ENCODE measurements at places on chromosomes 16 and 17. TPM values are rescaled to one million over a fixed set of nuclear protein-coding genes. Genes with fewer than 3 reads are reported as not detected.

The OTOA gene
- not detected for polyA plus RNA-seq

The TUBB3 gene
- 1,475 TPM for polyA plus RNA-seq

The CDH5 gene
- polyA plus RNA-seq, result 16.9 TPM

The FLII gene
- polyA plus RNA-seq, result 129 TPM

The NEK8 gene
- 2.1 TPM for polyA plus RNA-seq

The PRAC1 gene
- polyA plus RNA-seq, result not detected

GRCh38 chr17:72719578-72720493 lies 372.7 kb downstream of the SLC39A11 start:
- peak; percentile 61 for DNase-seq

- DNase-seq, result no peak
Measured at GRCh38 chr16:2767140-2767731, 9.8 kb downstream of the ELOB start.

DNA sequence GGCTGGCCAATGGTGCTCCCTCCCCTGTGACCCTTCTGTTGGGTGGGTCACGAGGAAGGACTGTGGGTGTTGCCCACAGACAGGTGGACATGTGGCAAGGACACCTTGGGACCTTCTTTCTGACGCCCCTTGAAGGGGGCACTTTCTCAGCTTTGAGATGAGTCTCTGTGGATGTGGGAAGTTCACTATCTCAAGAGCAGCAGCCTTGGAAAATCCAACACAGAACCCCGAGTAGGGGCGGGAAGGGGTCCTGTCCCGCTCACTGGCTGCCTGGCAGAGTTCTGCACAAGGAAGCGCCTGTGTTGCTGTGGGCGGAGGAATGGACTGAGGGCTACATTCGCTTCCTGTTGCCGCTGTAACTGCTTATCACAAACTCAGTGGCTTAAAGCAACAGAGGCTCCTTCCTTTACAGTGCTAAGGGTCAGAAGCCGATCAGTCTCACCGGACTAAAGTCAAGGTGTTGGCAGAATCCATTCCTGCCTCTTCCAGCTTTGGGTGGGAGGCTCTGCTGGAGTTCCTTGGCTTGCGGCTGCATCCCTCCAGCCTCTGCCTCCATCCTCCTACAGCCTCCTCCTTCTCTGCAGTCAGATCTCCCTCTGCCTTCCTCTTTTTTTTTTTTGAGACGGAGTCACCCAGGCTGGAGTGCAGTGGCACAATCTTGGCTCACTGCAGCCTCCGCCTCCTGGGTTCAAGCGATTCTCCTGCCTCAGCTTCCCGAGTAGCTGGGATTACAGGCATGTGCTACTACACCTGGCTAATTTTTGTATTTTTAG lies 305.2 kb downstream of the SEC14L1 start:
- DNase-seq, result no peak

- no peak for DNase-seq
Measured at GRCh38 chr17:51702963-51703360, 442.6 kb downstream of the UTP18 start.

GRCh38 chr16:64391063-64391600 lies 730.7 kb downstream of the CDH11 start:
- DNase-seq, result peak; percentile 3

- DNase-seq, result no peak
Measured at GRCh38 chr16:50932348-50932935, 190.6 kb downstream of the CYLD start.

DNA sequence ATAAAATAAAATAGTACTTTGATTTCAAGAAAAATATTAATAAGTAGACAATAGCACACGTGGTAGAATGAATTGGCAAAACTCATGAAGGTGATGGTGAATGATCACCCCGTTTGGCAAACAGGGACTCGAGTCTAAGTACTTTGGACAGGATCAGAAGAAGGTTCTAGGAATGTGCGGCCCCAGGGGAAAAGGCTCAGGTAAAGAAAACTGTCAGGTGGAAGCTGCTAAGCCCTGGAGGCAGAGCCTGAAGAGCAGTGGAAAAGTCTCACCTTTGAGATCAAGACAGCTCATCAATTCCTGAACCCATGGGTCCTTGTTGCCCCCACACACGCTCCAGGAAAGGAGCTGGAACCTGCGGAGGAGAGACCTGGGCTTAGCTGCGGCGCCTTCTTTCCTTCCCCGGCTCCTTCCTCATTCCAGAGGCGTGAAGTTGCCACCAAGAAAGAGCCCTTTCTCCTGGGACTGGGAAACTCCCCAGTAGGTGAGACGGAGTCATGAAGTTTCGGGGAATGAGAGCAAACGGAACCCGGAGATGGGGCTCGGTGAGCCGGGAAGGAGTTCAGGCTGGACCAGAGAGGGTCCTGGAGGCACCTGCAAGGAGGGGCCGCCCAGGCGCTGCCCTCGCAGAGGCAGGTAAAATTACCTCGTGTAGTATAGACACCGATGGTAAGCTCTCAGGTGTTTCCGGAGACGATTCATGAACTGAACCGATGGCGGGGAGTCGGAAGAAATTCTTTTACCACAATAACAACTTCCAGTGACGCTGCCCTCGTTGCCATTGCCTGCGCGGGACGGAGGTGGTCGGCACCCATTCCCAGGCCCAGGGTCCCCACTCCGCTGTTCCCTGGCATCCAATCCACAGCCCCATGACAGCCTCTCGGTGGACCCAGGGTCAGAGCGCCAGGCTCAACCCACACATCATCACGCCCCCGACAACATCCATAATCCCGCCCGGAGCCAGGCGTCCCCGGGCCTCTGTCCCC lies 1.2 kb upstream of the ZMYND15 start:
- no peak for DNase-seq

GRCh38 chr16:16124438-16124837 lies 98.9 kb downstream of the ABCC6 start:
- no peak for DNase-seq

DNA sequence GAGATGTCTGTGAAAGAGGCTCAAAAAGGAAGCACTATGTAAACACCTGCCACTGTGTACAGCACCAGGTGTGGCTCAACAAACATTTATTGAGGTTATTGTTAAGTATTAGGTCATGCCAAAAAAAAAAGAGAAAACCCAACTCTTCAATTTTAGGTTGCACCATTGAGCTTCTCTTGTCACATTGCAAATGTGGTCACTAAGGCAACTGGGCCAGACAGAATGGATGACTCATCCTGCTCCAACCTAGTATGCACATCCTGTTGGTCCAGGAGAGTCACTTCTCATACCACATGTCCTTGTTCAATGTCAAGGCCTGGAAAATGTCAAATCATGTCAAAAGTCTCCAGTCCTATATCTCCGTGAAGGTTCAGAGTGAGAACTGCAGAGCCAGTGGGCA lies 25.0 kb downstream of the HOXB1 start:
- DNase-seq, result no peak

DNA sequence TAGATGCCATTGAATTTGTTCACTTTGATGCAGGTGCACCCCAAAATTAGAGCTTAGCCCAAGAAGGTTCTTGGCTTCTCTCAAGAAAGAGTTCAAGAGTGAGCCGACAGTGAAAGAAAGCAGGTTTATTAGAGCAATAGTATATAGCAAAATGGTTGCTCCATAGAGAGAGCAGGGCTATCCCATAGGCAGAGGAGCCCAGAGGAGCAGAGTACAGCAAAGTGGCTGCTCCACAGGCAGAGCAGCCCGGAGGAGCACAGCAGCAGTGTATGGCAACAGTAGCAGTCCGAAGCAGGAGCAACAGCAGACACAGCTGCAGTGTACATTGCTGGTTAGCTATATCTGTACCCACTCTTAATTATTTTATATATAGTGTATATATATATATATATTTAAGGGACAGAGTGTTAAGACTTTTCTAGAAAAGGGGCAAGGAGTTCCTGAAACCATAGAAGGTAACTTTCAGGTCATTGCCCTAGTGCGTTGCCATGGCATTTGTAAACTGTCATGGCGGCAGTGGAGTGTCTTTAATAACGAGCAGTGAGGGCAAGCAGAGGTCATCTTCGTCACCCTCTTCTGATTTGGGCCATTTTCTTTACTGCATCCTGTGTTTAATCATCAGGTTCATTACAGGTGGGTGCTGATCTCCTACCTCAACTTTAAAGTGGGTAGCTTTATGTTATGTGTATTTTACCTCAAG lies 222.7 kb downstream of the CYB561 start:
- no peak for DNase-seq

DNA sequence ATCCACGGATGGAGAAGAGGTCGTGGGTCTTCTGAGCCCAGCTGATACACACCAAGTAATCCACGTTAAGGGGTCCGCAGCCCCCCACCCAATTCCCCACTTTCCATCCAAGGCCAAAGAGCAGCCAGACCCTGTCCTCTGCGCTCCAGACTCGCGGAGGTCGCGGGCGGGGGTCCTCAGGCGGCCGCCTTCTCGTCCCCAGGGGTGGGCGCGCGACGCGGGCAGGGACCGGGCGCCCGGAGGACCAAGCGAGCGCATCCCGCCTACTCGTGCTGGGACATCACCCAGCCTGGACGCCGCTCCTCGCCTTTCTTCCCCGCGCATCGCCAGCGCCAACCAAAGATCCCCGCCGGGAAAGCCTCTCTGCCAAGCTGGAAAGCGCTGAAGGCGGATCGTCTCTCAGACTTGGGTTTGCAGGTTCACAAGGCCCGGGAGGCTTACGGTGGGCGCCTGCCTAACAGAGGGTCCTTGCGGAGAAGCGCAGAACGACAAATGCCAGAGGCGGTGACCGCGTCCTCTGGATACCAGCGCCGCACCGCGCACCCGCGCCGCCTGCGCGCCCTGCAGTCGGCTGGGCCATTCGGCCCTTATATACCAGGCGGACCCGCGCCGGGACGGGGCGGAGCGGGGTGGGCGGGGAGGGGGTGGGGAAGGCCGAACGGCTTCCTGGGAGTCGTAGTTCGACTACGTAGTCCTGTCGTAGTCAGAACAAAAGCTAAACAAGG lies 471.6 kb downstream of the SOX9 start:
- DNase-seq, result peak; percentile 93

- DNase-seq, result peak; percentile 22
Measured at GRCh38 chr16:71205482-71206131, 24.9 kb downstream of the HYDIN start.

DNA sequence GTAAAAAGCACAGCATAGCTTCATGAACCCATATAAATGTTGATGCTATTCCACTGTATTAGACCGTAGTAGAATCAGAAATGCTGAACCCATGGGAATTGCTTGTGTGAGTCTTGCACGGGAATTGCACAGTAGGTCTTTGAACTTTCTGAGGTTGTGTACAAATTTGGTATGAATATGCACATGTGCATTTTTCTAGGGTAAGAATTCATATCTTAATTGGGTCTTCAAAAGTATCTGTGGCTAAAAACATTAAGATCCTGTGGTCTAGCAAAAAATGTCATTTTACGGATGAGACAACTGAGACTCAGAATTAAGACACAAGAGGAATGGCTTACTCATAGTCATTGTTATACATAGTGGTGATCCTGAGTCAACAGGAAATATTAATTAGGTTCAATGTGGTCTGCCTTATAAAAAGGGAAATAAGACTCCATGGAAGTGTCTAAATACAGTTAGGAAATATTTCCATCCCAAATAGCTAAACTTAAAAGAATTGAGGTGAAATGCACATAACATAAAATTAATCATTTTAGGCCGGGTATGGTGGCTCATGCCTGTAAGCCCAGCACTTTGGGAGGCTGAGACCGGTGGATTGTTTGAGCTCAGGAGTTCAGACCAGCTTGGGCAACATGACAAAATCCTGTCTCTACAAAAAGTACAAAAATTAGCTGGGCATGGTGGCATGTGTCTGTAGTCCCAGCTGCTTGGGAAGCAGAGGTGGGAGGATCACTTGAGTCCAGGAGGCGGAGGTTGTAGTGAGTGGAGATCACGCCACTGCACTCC lies 22.8 kb downstream of the TAOK1 start:
- DNase-seq, result no peak

GRCh38 chr16:1989209-1990100 lies at the start of gene SYNGR3:
Gene SYNGR3, plus strand, starts transcription at chr16:1989970. Its CDS starts 133 bp downstream, at chr16:1990103.
- no peak for DNase-seq

DNA sequence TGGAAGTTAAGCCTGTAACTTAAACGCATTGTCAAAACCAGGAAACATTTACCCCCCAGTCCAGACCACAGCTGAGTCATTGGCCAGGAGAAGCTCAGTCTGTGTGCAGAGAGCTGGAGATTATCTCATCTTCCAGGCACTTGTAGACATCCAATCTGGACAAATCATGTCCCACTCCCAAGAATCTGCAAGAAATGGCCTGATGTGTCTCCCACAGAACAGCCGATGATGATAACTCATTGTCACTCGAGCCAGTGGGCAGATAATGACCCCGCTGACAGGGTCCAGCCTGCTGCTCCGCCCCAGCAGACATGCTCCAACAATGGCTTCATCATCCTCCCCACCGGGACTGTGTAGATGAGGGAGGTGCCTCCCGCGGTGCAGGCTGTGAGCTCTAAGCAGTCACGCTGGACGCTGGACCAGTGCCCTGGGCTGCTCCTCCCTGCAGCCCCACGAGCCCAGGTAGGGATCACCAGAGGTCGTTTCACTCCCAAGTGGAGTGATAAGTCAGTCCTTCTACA lies 322.5 kb downstream of the C16orf95 start:
- no peak for DNase-seq

DNA sequence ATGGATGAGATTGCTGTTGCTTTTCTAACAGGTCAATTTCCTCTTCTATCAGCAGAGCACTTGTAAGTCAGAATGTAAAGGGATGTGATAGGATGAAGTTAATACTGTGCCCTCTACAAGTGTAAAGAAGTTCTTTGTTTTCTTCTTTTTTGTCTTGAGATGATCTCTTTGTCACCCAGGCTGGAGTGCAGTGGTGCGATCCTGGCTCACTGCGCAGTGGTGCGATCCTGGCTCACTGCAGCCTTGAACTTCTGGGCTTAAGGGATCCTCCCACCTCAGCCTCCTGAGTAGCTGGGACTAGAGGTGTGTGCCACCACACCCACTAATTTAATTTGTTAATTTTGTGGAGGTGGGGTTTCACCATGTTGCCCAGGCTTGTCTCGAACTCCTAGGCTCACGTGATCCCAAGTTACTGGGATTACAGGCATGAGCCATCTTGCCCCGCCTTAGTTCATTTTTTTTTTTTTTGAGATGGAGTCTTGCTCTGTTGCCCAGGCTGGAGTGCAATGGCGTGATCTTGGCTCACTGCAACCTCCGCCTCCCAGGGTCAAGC lies 21.6 kb upstream of the KPNB1 start:
- DNase-seq, result no peak

- DNase-seq, result no peak
Measured at GRCh38 chr16:13307851-13308250, 406.5 kb downstream of the SHISA9 start.

- no peak for DNase-seq
Measured at GRCh38 chr16:66391726-66392670, 25.5 kb downstream of the CDH5 start.

DNA sequence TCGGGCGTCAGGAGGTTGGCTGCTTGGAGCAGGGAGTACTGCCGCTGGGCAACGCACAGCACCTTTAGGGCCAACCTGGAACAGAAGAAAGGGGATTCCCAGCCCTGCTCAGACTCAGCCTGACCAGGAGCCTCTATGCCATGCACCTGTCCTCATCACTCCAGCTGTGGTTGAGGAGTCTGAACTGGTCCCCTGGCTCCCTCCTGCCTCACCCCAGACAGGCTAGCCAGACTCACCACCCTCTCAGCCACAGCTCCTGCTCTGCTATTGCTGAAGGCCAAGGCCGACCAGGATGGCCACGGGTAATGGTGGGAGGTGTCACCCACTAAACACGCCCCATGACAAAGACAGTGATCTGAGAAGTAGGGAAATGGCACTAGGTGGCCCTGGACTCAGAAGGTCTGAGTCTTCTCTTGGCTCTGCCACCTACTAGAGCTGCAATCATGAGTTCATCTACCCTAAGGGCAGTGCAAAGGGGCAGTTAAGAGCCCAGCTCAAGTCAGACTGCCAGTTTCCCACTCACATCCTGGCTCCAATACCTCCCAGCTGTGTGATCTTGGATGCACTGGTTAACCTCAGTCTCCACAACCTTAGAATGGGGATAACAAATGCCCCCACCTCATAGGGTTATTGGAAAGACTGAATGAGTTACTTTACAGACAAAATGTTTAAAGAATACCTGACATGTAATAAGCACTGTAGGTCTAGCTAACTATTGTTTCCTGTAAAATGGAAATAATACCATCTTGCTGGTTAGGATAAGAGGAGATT lies 13.8 kb upstream of the GFAP start:
- DNase-seq, result no peak
